ENCODE measurements at places on chromosomes 12 and 14. TPM values are rescaled to one million over a fixed set of nuclear protein-coding genes. Genes with fewer than 3 reads are reported as not detected.

GRCh38 chr14:58296726-58297125, 1.6 kb upstream of the ARID4A start:
- no peak overlapping the region for H3K27ac ChIP-seq
- peaks cover 20% of the 10 kb centered on the region for H3K36me3 ChIP-seq
- DNase-seq: no peak
- H3K27me3 ChIP-seq: no peaks in the 10 kb centered on the region

GRCh38 chr12:127169321-127170181, 1097.4 kb upstream of the TMEM132C start:
- H3K27ac ChIP-seq: no peak overlapping the region
- H3K36me3 ChIP-seq: no peaks in the 10 kb centered on the region
- no peaks in the 10 kb centered on the region for H3K27me3 ChIP-seq
- peaks cover 2% of the 10 kb centered on the region for H3K4me1 ChIP-seq

GRCh38 chr12:118618695-118619094, 242.3 kb downstream of the SUDS3 start:
- no peaks in the 10 kb centered on the region for H3K27me3 ChIP-seq
- DNase-seq: no peak
- peaks cover 3% of the 10 kb centered on the region for H3K36me3 ChIP-seq
- H3K27ac ChIP-seq: no peak overlapping the region
- H3K4me1 ChIP-seq: peaks cover 14% of the 10 kb centered on the region
- H3K4me3 ChIP-seq: no peak overlapping the region

GRCh38 chr12:90112666-90113065, 404.0 kb upstream of the ATP2B1 start:
- no peak for DNase-seq
- H3K27me3 ChIP-seq: no peaks in the 10 kb centered on the region
- H3K4me3 ChIP-seq: no peak overlapping the region
- H3K36me3 ChIP-seq: no peaks in the 10 kb centered on the region
- no peaks in the 10 kb centered on the region for H3K4me1 ChIP-seq

TAS2R14 gene
- 6.1 TPM for total RNA-seq

DACT1 gene
- 8.2 TPM for total RNA-seq

NELL2 gene
- 6.1 TPM for total RNA-seq

WNT5B gene
- total RNA-seq: 10.1 TPM

RPS6KL1 gene
- total RNA-seq: 3.5 TPM

AQP6 gene
- not detected for total RNA-seq

KIF5A gene
- 2.8 TPM for total RNA-seq

WNT1 gene
- not detected for total RNA-seq

LGR5 gene
- total RNA-seq: 0.67 TPM

WIF1 gene
- total RNA-seq: 0.22 TPM
